ENCODE measurements at places on chromosomes 13 and 19. TPM values are rescaled to one million over a fixed set of nuclear protein-coding genes. Genes with fewer than 3 reads are reported as not detected.
A peak's percentile ranks its signal among the peaks of the same experiment; 100 is the strongest.

GRCh38 chr13:44732503-44733098, 156.5 kb upstream of the TSC22D1 start:
- H3K4me1 ChIP-seq, result peaks cover 19% of the 10 kb centered on the region
- H3K27ac ChIP-seq, result no peak overlapping the region
- no peaks in the 10 kb centered on the region for H3K27me3 ChIP-seq

DNA sequence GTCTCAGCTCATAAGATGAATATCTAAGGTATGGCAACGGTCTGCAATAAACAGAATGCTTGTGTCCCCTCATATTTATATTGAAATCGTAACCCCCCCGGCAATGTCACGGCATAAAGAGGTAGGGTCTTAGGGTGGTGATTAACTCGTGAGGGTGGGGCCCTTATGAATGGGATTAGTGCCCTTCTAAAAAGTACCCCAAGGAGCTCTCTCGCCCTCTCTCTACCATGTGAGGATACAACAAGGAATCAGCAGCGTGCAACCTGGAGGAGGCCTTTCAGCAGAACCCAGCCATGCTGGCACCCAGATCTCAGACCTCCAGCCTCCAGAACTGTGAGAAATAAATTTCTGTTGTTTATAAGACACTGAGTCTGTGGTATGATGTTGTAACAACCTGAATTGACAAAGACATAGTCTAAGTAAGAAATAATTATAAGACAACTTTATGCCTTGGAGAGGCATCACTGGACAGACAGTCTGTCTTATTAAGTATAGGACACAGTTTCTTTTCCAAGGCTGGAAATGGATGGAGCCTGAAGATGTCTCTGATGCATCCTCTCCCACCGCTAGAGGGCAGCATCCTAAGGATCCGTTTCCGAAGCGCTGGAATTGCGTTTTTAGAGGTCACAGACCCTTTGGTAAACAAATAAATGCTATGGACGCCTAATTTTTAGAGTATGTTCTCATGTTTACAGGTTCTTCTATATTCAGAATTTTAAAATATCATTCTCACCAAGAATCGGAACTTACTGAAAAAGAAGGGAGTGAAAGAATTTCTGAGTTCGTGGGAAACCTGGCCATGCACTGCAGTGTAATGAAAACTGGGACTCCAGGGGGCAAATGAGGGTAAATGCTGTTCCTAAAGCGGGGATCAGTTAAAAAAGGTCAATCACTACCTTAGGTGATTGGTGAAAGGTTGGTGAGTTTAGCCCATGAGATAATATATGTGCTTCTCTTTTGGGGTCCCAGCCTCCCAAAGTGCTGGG, 13.3 kb upstream of the LEUTX start:
- H3K27ac ChIP-seq, result no peak overlapping the region
- H3K4me1 ChIP-seq, result no peaks in the 10 kb centered on the region
- H3K4me3 ChIP-seq, result no peak overlapping the region
- no peaks in the 10 kb centered on the region for H3K27me3 ChIP-seq

LAIR1 gene
- polyA plus RNA-seq, result not detected

SWSAP1 gene
- polyA plus RNA-seq, result 2.2 TPM

GRCh38 chr13:50080203-50080910, 65.1 kb downstream of the KCNRG start:
- H3K36me3 ChIP-seq, result no peaks in the 10 kb centered on the region
- H3K4me1 ChIP-seq, result peaks cover 28% of the 10 kb centered on the region
- H3K27ac ChIP-seq, result peak overlapping the region; percentile 75
- no peaks in the 10 kb centered on the region for H3K27me3 ChIP-seq

DNA sequence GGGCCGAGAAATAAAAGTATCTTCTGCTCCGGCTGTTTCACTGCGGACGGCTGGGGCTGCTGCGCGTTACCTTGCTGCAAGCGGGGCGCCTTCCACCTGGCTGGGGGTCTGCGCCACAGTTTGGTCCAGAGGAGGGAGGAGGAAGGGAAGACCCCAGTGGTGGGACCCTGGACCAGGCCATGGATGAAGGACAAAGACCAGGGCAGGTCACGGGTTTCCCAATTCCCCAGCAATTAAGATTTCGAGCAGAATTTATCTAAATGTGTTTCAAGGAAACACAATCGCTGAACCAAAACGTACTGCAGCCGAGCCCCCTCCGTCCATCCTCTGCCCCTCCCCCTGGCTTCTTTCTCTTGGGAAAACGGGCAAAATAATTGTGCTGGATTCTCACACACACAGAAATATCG, 2.9 kb downstream of the SOX1 start:
- H3K4me3 ChIP-seq, result no peak overlapping the region
- H3K27me3 ChIP-seq, result peaks cover 83% of the 10 kb centered on the region
- no peak overlapping the region for H3K27ac ChIP-seq
